ENCODE measurements at places on chromosomes 2 and 18.

DNA sequence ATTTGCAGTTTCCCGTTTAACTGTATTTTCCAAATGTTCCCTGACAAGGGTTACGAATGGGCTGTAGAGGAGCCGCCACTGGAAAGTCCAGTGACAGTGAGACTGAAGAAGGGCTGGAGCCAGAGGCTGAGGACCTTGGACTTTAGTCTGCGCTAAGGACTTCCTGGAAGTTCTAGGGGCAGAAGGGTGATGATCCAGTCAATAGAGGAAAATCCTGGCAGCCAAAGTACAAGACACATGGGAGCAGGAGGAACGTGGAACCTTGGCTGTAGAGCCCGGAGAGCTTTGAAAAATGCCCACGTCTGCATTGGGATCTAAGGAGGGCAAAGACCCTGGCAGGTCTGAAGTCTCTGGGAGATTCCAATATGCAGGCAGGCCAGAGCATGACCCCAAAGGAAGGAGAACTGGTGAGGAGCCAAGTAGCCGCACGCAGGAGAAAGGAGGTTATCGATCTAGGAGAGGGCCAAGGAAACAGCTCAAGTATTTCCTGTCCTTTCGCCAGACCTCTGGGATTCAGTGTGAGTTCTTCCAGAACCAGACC, 28.5 kb downstream of the MBP start:
- no peak for DNase-seq

- DNase-seq: no peak
These were observed 1540.2 kb upstream of the SLC39A10 start for GRCh38 chr2:194116861-194117260.

GRCh38 chr2:31066086-31066485, 72.2 kb downstream of the GALNT14 start:
- DNase-seq: no peak

GRCh38 chr2:190846746-190847145, 33.9 kb upstream of the GLS start:
- DNase-seq: peak; percentile 13

DNA sequence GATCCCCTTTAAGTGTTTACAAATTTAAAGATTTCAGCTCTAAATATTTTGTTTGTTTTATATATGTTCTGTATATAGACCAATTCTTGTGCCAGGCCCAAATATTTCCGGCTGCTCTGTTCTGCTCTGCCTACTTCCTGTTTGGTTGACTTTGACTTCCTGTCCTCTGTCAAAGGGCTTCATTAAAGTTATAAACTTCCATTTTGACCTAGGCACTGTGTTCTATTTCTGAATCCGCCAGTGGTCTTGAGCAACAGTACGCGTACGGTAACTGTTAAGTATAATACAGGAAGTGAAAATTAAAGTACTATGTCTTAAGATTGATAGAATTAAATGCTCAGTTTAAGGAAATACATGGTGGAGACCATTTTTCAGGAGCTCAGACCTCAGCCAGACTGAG, 13.5 kb upstream of the REL start:
- no peak for DNase-seq

DNA sequence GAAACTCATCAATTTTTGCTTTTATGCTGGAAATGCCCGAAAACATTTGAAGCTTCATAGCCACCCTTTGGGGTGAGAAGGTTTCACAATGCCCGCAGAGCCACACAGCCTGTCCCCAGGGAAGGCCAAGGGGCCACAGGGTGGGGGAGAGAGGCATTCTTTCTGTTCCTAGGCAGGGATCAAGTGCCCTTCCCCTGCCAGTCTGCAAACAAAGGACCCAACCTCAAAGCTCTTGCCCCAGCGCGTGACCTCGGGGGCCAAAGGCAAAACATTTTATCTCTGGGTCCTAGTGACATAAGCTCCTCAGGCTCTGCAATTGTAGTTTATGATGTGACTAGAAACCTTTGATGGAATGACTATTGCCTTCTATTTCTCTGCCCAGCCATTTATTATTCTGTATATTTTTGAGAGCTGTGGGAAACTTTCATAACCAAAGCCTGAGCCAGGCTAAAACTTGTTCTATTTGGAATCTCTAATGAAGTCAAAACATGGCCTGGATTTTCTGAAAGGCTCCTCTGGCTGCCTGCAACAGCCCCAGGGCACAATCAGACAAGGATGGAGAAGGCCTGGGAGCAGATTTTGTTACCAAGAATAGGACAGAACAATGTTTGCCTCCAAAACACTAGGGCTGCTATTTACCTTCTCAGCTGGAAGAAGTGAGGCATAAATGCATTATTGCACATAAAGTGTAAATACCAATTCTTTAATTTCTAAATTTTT, 137.2 kb upstream of the KCTD1 start:
- DNase-seq: no peak

- DNase-seq: no peak
These were observed 1007.0 kb upstream of the ACVR2A start for GRCh38 chr2:146837857-146838256.

GRCh38 chr18:56377231-56377630, 261.2 kb downstream of the TXNL1 start:
- DNase-seq: no peak

DNA sequence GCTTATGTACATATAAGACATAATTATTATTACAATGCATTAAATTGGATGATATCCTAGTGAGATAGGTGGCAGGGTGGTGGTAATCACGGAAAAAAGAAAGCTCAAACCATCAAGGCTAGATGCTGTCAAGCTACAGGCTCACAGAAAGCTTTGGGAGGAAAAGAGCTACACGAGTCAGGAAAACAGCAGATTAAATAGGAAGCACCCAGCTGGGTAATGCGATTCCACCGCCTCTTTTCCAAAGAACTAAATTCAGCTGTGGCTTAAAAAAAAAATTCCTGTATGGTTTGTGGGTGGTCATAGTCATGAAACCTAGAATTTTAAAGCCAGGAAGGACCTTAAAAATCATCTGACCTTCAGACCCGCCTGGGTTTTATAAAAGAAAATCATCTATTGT, 23.7 kb upstream of the PTPN4 start:
- no peak for DNase-seq

DNA sequence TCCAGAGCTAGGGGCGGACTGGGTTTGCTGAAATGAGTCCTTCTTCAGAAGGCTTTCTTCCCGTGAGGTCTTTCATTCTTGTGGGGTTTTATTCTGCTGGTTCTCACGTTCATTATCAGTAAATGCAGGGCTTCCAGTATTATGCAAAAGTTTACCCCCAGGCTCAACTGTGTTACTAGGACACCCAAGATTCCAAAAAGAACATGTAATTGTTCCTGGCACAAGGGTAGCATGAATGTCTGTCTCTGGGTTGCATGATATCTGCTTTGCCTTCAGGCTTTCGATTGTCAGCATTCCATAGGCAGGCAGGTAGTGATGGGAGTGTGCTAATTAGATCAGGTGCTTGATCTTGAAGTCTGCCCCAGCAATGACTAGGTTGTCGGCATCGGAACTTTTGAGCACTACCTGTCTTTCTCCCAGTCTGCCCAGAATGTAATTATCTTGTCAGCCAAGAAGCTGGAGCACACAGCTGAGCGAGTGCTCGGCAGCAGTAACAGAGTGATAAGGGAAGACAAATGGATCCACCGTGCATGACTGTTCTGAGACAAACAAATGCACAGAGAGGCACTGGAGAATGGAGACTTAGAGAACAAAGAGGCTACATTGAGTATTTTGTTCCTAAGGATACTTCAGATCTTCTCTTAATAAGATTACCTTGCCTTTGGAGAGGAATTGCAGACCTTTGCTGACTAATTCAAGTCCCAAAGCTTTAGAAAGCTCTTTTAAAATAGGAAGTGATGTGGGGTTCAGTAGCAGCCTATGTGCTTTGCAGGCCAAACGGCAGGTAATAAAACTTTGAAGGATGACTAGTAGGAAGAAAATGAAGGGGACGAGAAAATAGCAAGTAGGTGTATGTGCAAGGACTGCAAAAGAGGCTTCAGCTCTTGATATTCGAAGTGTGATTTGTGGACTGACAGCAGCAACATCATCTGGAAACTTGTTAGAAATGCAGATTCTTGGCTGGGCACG, 41.9 kb downstream of the ITGB6 start:
- no peak for DNase-seq

DNA sequence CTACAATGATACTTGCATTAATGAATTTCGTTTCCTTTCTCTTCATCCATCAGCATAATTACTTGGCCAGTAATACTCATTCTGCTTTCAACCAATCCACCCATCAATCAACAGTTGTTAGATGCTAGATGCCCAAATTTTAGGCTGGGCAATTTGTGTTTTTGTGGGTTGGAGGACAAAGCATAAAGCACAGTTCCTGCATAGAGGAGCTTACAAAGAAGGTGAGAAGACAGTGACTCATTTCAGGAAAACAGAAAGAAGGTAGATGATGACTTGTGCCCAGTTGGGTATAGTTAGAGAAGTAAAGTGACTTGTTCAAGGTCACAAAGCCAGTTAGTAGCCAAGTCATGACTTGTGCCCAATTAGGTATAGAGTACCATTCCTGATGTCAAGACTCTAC, 1186.8 kb upstream of the CELF4 start:
- no peak for DNase-seq

- peak; percentile 58 for DNase-seq
These were observed 1.7 kb upstream of the ZNF532 start for GRCh38 chr18:58862851-58863538.

GRCh38 chr2:102005989-102006885, 14.5 kb downstream of the IL1R2 start:
- peak; percentile 43 for DNase-seq

GRCh38 chr2:24350826-24351626, 9.3 kb downstream of the ITSN2 start:
- no peak for DNase-seq

- DNase-seq: no peak
These were observed 132.2 kb downstream of the FMNL2 start for GRCh38 chr2:152466980-152467676.

GRCh38 chr2:60278906-60279305, 274.5 kb downstream of the BCL11A start:
- no peak for DNase-seq

- DNase-seq: peak; percentile 11
These were observed 1389.8 kb upstream of the TMEFF2 start for GRCh38 chr2:193584522-193584938.

GRCh38 chr2:109435901-109436598, 177.7 kb downstream of the SEPTIN10 start:
- DNase-seq: no peak

DNA sequence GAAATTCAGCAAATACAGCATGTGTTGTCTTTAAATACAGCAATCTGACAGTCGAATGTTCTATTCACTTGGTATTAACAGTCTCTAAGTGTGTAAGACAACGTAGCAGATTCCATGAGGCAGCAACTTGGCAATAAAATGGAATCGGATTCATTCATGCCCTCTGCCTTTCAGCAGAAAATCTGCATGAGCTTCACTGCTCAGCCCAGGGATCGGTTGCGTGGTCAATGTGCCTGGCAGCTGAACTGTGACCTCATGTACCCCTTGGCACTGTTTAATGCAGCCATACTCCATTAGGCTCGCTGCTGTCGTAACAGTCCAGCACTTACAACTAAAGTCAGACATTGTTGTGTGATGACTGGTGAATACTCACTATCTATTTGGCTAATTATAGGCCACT, 17.7 kb upstream of the RGPD4 start:
- DNase-seq: no peak

DNA sequence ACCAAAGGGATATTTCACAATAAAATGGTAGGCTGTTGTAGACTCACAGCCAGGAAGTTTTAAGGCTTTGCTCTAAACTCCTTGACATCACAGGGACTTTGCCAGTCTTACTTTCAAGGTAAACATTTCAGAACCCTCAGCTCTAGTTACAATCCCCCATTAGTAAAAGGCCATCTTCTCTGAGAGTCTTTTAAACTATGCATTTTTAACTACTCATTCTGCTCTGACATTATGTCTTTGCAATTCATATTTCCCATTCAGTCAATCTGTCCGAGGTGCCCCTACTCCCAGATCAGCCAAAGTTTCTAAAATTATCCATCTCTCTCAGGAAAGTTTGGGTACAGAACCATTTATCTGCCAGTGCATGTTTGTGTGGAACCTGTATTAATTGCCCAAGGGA, 1094.1 kb downstream of the TDRD15 start:
- DNase-seq: no peak

DNA sequence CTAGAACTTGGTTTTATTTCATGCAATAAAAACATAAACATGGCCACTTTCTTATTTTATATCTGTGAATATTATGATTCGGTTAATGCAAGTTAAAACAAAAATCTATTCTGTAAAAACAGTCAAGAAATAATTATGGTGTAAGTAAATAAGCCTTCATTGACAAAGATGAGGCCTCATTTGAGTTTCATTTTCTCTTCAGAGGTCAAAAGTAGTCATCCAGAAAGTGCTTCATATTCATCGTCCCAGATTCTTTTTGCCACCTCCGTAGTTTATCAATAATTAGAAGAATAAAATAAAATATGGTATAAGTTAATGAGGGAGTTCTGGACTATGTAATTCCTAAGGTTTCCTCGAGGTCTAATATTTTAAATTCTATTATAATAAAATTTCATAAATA, 19.4 kb upstream of the HNRNPA3 start:
- no peak for DNase-seq

DNA sequence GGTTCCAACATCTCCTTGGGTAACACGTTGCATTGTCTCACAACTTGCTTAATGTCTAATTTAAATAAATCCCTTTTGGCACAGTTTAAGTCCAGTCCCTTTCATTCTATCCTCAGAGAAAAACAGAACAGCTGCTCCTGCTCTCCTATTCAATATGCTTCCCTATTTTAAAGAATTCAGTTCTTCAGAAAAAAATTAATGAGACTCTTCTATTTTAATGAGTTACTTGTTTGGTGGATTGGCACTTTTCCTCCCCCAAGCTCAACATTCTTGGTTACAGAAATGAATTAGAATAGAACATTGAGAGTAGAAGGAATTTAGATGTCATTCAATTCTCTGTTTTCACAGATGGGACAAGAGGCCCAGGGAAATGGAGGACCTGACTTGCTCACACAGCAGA, 116.9 kb upstream of the ATP8B1 start:
- DNase-seq: no peak

DNA sequence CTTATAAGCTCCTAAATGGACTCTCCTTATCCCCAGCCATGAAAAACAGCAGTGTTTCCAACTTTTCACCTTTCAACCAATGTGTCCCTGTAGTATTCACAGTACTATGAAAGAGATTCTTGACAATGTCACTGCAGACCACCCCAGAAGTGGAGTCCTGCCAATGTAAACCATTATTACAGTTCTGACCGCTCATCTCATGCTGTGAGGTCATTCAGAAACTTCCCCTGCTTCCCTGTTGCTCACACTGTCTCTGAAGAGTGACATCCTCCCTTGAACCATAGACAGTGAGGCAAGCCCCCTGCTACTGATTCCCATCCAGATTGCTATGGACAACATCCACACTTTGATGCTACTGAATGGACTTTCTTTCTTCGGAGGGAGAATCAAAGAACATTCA, 1523.7 kb upstream of the ACVR2A start:
- DNase-seq: no peak
